Activated CD4-positive, alpha-beta T cell treated with anti-CD3 and anti-CD28 coated beads for 36 hours (primary cell): ENCODE measurements at places on chromosomes 2 and 18. TPM values are rescaled to one million over a fixed set of nuclear protein-coding genes. Genes with fewer than 3 reads are reported as not detected.
A peak's percentile ranks its signal among the peaks of the same experiment; 100 is the strongest.

- H3K27ac ChIP-seq = no peak overlapping the region
- peaks cover 39% of the 10 kb centered on the region for H3K4me1 ChIP-seq
- peak overlapping the region; percentile 63 for H3K4me3 ChIP-seq
- peak; percentile 68 for DNase-seq
- H3K27me3 ChIP-seq = peaks cover 63% of the 10 kb centered on the region
Observed at GRCh38 chr2:174336501-174337336, 2.0 kb downstream of the SP9 start.

GRCh38 chr18:80109676-80110078 is 615 bp downstream of the ADNP2 start:
- H3K27me3 ChIP-seq = no peaks in the 10 kb centered on the region
- peak overlapping the region; percentile 86 for H3K27ac ChIP-seq
- peaks cover 52% of the 10 kb centered on the region for H3K4me1 ChIP-seq

DNA sequence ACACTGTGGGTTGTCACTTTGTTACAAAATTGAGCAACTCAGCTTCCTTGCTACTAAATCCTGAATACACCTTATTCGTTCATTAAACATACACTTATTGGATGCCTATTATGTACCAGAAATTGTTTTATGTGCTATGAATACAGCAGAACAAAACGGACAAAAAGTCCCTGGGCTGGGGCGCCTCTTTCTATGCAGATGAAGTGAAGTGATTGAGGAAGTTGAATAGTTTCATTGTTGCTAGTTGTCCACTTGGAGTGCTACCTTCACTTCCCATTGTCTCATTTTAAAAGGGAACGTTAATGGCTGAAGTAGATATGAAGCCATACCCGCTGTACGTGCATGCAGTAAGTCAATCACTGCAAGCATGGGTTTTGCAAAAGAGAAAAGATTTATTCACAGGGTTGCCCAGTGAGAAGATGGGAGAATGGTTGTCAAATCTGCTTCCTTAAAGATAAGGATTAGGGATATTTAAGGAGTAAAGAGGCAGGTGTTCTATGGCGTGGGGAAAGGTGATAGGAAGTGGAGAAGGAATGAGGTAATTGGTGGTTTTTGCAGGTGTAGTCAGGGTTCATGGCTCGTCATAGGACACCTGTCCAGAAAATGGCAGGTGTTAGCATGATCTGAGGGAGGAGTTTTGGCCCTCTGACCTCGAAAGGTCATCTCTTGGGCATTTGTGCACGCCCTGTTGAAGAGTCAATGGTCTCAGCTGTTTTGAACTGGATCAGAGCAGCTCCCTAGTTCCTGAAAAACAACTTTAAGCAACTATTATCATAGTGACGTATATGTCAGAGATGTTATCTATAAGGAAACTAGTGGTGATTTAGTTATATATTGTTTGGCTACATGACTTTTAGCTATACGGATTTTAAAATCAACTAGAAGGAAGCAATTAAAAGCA is 23.5 kb downstream of the TRPM8 start:
- H3K4me1 ChIP-seq = peaks cover 6% of the 10 kb centered on the region
- no peak overlapping the region for H3K4me3 ChIP-seq
- H3K36me3 ChIP-seq = no peaks in the 10 kb centered on the region
- H3K27ac ChIP-seq = no peak overlapping the region

- H3K36me3 ChIP-seq = no peaks in the 10 kb centered on the region
- peaks cover 11% of the 10 kb centered on the region for H3K4me1 ChIP-seq
- H3K27ac ChIP-seq = no peak overlapping the region
Observed at GRCh38 chr18:7568426-7568825, 1.3 kb downstream of the PTPRM start.

- no peak overlapping the region for H3K27ac ChIP-seq
- DNase-seq = no peak
- no peak overlapping the region for H3K4me3 ChIP-seq
- H3K27me3 ChIP-seq = peaks cover 11% of the 10 kb centered on the region
- H3K4me1 ChIP-seq = peaks cover 3% of the 10 kb centered on the region
- no peaks in the 10 kb centered on the region for H3K36me3 ChIP-seq
Observed at GRCh38 chr2:36737131-36737750, 40.7 kb downstream of the VIT start.

DNA sequence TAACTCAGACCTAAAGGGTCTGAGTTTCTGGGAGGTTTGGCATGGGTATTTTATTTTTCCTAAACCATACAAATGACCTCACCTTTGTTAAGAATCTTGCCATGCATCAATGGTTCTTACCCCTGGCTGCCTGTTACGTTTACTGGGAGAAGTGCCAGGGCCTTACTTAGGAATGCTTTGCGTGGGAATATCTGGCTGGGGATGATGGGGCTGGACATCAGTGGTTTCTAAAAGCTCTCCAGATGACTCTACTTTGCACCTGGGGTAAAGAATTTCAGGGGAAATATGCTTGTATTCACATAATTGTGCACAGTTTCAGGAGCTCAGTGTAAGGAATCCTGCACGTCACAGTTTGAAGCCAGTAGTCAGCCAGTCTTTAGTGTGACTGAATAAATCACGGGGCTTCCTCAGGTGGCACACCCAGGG is 18.2 kb upstream of the DAW1 start:
- H3K36me3 ChIP-seq = no peaks in the 10 kb centered on the region
- peaks cover 15% of the 10 kb centered on the region for H3K27me3 ChIP-seq
- H3K4me1 ChIP-seq = peaks cover 12% of the 10 kb centered on the region
- DNase-seq = no peak

MRO gene
- total RNA-seq = not detected

REEP1 gene
- 0.30 TPM for total RNA-seq

ALLC gene
- total RNA-seq = not detected

SKOR2 gene
- 0.21 TPM for total RNA-seq

CRYBA2 gene
- total RNA-seq = not detected
